ENCODE measurements at places on chromosomes 13 and 19. TPM values are rescaled to one million over a fixed set of nuclear protein-coding genes. Genes with fewer than 3 reads are reported as not detected.

Gene CGB2
- not detected for polyA plus RNA-seq

Gene ZNF554
- polyA plus RNA-seq = 0.94 TPM

Gene TEX26
- 0.31 TPM for polyA plus RNA-seq

Gene FAM83E
- polyA plus RNA-seq = 0.20 TPM

Gene PRKCG
- polyA plus RNA-seq = not detected

Gene PSENEN
- 58.1 TPM for polyA plus RNA-seq

Gene RFPL4A
- 0.82 TPM for polyA plus RNA-seq

Gene CAPS
- 2.8 TPM for polyA plus RNA-seq

Gene FGF9
- not detected for polyA plus RNA-seq

Gene LRP3
- polyA plus RNA-seq = 42.3 TPM

Gene KANK3
- polyA plus RNA-seq = 3.6 TPM

Gene SIGLEC8
- polyA plus RNA-seq = 0.81 TPM

Gene PABPC3
- polyA plus RNA-seq = not detected

Measured in liver (tissue), 10 donors.